Frontal cortex (tissue), 4 donors: ENCODE measurements at places on chromosomes 13 and 19.

DNA sequence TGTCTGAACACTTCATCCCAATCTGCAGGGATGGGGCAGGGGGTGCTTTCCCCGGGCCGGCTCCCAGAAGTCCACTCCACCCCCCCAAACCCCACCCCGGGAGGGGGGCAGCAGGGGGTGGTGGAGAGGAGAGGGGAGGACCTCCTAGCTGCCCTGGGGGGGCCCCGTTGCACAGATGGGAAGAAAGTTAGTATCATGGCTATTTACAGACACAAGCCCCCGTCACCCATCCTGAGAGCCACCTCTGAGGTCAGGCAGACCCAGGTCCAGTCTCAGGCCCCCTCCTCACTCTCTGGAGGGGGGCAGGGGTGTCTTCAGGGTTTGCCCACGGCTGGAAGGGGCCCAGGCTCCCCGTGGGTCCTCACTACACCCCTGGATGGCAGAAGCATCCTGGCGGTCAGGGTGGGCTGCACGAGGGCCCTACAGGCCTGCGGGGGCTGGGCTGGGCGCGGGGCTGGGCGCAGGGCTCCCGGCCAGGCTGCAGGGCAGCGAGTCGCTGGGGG, 5.8 kb upstream of the REXO1 start:
- no peak for DNase-seq

- peak; percentile 60 for DNase-seq
These were observed 52.0 kb upstream of the ARGLU1 start for GRCh38 chr13:106619688-106620555.

DNA sequence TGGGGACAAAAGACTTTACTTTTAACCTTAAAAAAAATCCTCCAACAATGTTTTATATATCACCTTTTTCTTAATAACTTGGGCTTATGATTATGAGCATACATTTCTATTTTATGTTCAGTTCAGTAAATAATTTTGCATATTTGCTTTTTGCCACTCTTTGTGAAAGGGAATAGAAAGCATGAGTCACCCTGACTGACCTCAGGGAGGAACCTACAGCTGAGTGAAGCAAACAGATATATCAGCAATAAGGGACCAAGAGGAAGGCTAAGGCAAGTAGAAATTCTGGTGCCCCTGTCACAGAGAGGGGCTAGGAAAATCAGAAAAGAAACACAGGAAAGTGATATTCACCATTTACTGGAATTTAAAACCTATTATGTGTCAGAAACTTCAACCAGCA, 37.2 kb upstream of the SOHLH2 start:
- no peak for DNase-seq

- DNase-seq, result no peak
These were observed 5.1 kb downstream of the ATG4D start for GRCh38 chr19:10548746-10549276.

- no peak for DNase-seq
These were observed 10.7 kb upstream of the CACNG6 start for GRCh38 chr19:53980539-53981375.

DNA sequence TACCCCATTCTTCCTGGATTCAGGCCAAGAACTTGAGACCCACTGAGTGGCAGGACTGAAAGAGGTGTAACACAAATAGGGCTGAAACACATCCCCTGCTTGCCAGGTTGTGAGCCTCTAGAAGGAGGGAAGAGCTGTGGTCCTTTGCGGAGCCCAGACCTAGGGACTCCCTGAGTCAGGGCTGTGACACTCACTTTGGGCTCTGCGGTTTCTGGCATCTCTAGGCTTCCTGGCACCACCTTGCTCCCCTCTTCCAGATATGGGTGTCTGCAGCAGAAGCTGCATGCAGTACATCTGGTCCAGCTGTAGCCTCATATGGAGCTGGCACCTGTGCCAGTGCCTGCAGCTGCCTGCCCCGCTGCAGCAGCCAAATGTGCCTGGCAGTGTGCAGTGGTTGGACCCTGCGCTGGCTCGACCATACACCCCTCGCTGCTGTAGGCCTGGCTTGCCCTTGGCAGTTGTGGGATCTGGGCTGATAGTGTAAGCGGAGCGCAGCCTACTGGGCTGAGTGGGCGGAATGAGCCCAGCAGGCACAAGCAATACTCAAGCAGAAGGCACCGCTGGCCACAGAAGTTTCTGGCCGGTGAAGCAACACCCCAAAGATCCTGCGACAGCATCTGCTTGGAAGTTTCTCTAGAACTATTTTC, 290.4 kb downstream of the SLITRK6 start:
- DNase-seq, result no peak
